ENCODE measurements at places on chromosomes 12 and 14.

DNA sequence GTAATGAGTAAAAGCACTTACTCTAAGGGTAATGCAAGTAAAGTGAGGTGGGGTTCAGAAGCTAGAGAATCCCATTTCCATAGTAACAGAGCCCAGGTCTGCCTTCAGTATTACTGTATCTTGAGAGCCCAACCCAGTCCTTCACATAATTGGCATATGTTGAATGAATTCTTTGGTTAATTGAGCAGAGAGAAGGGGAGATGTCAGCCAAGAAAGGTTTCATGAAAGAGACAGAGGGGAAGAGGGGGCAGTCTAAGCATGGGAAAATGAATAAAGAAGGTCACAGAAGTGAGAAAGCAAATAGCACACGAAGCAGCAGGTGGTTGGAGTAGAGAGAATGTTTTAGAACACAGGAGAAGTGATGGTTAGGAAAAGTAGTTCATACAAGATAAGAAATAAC is 371.1 kb downstream of the SEC23A start:
- no peak for DNase-seq

DNA sequence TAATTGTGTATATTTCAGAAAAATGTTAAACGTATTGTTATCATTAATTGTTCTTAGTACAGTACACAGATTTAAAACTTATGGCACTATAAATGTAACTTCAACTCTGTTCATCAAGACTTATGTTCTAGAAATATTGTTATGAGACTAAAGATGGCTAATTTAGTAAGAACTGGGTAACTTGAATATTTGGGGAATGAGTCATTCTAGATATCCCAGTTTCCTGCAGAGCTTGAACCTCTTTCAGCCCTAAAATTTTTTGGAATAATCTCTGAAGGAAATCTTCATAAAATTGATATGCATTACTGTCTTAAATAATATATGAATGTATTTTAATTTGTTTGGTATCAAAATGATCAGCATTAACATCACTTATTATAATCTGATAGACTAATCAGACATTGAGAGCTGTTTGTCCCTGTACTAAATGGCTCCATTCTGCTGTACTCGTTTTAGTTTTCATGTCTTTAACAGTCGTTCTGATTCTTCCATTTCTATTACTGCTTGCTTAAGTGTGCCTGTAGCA is 87.1 kb downstream of the VEZT start:
- DNase-seq, result no peak

DNA sequence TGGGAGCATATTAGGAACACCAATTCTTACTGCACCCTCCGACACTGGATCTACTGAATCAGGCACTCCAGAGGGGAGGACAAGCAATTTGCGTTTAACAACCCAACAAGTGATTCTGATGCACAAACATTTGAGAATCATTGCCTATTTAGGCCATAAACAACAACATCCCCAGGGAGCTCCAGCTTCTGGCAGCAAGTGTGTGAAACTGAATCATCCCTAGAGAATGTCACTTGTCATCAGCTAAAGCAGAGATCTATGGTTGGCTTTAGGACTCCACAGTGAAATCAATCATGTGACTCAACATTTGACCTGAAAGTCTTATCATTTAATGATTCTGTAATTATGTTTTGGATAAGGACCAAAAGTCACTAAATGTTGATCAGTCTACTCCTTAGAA is 505.0 kb upstream of the FLRT2 start:
- DNase-seq, result no peak

GRCh38 chr14:99683619-99684409 is at the start of gene CYP46A1:
Gene CYP46A1, plus strand, starts transcription at chr14:99684298. Its CDS starts 120 bp downstream, at chr14:99684418.
- peak; percentile 99 for DNase-seq
